Stimulated activated CD8-positive, alpha-beta memory T cell treated with anti-CD3 and anti-CD28 coated beads, Interleukin-4, amount 100 ng/mL, for 1 hour (primary cell): ENCODE measurements at places on chromosomes 6 and 20.

DNA sequence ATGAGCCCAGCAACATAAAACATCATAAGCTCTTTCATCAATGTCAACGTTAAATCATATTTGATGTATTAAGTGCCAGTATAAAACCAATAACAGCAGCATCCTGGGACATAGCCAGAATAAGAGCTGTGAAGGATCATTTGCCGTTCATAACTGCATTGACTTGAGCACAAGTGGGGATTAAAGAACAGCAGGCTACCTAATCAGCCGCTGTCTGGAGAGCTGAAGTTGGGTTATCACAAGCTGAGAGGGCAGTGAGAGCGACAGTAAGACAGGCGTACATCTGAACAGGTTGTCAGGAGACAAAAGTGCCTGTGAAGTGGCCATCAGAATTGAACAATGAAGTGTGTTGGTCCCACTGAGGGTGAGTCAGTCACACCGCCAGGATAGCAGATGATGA is 269.6 kb downstream of the GRIK2 start:
- DNase-seq: no peak

- no peak for DNase-seq
These were observed 171.7 kb upstream of the PDE10A start for GRCh38 chr6:165834613-165835259.

- no peak for DNase-seq
These were observed 80.2 kb downstream of the MLIP start for GRCh38 chr6:54191461-54191860.

- DNase-seq: no peak
These were observed 74.8 kb downstream of the ADGRB3 start for GRCh38 chr6:68709882-68710281.

DNA sequence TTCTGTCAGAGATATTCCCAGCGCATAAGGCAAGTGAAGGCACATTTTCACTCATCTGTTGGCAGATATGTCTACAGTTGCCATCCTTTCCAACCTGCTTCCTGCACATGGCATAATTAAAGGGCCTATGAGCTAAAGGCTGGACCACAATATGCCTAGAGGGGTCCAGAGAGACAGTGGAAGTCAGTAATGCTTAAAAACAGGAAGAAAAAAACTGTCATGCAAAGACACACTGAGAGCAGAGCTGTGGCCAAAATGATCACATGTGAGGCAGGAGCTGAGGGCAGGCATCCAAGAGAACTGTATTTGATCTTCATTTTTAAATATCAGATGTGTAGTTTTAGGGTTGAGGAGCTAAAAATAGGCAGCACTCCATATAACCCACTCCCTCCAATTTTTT is 125.0 kb upstream of the BACH2 start:
- DNase-seq: no peak

- no peak for DNase-seq
These were observed 118.2 kb downstream of the CD164 start for GRCh38 chr6:109263873-109264700.

DNA sequence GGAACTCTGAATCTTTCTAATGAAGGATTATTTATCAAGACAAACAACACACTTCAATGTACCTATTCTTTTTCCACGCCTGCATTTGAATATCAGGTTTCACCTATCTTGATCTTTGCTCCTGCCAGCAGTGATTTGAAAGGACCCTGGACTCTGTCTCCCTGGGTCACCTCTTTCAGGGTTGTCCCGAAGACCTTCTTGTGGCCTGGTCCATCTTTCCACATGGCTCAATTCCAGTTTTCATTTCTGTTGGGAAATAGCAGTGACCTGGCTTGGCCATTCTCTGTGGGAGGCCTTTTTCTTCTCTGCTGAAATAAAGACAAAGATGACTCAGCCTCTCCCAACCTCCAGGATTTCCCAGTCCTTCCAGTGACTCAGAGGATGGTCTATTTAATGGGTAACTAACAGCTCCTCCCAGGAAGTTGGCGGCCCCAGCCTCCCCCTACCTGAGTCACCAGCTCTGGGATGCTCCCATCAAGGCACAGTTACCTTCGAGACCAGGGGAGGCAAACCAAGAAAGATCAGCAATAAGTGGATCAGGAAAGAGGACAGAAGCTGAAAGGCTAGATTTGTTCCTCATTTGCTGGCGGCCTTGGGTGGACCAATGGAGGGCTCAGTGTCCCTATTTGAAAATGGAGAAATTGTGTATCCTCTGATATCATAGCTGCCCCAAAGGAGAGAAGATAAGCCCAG is 120.2 kb upstream of the RNF24 start:
- DNase-seq: no peak

- DNase-seq: no peak
These were observed 87.5 kb downstream of the MDN1 start for GRCh38 chr6:89731924-89732567.

GRCh38 chr20:36893801-36894200 is 17.9 kb downstream of the TLDC2 start:
- no peak for DNase-seq

DNA sequence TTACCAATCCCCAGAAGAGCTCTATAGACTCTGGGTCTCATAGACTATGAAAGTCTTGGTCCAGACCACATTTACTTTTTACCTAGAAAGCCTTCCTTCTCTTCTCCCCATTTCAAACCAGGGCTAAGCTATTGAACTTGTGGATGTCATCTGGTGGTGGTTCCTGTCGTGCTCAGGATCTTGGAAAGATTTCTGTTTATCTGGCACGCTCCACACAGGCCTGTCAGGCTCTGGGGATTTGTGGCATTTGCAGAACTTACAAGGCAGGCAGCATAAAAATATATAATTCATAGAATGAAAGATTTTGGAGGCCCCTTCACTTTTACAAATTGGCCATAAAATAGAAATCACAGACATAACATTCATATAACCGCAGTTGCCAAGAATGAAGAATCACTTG is 188.1 kb downstream of the UST start:
- DNase-seq: no peak

- DNase-seq: no peak
These were observed 55.4 kb downstream of the MRPL14 start for GRCh38 chr6:44071670-44072451.

GRCh38 chr20:22966787-22967464 is 68.2 kb upstream of the SSTR4 start:
- no peak for DNase-seq

DNA sequence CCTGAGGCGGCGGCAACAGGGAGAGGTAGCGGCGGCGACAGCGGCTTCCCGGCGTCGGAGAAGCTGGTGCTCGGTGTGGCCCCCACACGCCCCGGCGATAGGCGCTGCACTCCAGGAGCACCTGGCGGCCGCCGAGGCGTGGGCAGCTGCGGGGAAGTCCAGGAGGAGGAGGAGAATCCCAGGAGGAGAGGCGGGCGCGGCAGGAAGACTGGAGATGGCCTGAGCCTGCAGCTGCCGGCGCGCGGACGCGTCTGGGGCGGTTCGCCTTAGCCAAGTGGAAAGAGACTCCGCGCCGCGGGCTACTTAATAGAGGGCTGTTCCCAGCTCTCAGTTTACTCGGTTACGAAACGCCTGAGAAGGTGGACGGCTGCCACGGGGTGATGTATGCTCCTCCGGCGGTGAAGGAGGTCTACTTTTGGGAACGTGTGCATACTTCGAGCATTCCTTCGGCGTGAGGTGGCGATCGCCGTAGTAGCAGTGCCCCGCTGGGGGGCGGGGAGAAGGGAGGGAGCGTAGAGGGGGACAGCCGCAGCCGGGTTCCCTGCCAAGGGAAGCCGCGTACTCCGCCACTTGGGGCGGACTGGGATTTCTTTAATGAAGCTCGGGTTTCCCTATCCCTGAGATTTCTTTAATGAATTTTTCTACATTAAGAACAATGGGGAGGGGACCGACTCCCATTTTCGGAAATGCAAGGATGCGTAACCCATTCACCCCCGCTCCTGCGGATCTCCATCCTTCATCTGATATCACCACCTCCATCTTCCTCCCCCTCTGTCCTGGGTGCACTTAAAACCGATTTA is at the start of gene COL12A1:
Gene COL12A1, minus strand, starts transcription at position 278 of the 800 bp plus-strand sequence. CDS start 3,261 bp downstream, outside the sequence.
- no peak for DNase-seq

GRCh38 chr20:34268851-34269636 is 27.8 kb downstream of the ASIP start:
- no peak for DNase-seq

DNA sequence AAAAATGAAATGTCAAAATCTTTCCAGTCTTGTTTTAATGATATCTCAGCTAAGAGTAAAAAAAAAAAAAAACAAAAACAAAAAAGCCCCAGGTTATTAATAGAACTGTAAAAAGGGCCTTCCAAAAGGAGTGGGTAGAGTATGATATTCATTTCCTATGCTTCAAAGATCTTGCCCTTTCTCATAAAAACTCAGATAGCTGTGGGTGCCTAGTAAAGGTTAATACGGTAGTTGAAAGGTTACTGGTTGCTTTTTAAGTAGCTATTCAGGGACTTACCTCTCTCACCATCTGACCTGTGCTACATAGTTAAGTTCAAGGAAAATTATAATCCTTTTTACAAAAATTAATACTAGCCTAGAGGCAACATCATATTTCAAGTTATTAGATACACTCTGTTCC is 14.9 kb downstream of the TRMT6 start:
- DNase-seq: no peak

GRCh38 chr6:294656-295565 is 2.6 kb downstream of the DUSP22 start:
- no peak for DNase-seq

DNA sequence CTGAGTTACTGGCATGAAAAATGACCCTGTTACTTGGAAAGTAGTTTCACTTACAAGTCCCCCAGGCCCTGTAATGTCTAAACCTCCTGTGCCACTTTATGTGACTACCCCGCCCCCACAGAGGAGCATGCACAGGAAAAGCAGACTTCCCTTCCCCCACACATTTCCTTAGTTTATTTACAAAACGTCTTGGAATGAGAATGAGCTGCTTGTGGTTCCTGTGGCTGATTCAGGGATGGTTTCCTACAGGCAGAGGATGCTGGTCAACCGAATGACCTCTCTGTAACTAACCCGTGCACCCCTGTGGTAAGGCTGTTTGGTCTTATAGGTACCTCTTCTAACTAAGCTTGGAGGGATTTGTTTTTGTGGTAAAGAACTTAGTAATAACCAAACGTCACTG is 28.5 kb downstream of the RSPO3 start:
- DNase-seq: no peak

DNA sequence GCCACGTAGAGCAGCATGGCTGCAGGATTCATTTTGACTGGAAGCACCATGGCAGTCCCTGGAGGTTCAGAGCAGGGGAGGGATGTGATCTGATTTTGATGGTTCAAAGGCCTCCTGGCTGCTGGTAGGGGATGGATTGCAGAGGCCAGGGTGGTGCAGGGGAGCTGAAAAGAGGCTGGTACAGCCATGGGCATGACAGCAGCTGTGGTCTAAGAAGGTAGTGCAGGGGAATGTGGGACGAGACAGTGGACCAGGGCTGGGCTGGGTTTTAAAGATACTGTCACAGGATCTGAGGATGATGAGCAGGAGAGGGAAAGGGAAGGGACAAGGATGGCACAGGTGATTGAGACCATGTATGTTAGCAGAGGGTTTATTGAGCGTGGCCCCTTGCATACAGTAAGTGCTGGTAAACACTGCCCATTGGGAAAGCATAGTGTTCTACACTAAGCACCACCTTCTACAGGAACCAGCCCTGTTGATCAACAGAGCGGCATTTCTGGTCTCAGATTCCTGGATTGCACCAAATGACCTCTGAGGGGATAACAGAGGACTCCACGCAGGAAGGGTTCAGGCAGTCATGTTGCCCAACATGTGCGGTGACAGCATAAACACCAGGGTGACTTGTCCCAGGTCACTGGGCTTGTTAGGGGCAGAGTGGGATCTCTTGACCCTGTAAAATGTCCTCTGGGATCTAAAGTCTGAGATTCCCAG is 14.5 kb upstream of the SIRPA start:
- DNase-seq: no peak

- DNase-seq: no peak
These were observed 49.1 kb downstream of the FOXF2 start for GRCh38 chr6:1438471-1438881.

DNA sequence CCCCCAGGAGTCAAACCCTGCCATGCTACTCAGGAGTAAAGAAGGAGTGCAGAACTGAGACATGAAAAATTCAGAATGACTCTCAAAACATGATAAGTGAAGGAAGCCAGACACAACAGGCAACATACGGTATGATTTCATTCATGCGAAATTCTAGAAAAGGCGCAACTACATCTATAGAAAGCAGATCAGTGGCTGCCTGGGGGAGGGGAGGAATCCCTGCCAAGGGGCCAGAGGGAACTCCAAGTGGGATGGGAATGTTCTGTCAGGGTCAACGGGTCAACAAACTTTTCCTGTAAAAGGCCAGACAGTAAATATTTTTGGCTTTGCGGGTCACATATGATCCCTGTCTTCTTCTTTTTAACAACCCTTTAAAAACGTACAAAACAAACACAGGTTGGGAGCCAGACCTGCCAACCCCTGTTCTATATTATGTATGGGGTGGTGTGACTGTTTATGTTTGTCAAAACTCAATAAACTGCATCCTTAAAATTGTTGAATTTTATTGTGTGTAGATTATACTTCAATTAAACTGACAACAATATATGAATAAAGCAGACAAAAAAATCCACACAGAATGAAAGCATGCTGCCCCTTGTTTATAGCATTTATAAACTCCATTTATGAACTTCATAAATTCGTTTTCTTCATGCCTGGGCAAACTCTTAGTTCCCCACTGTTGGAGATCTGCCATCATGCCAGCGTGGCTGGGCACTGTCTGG is 56.6 kb upstream of the TRAF3IP2 start:
- DNase-seq: no peak
